C1 segment of cervical spinal cord (tissue), 14 donors: ENCODE measurements at places on chromosomes 4 and X.

GRCh38 chr4:37762294-37762990 is 64.0 kb upstream of the PGM2 start:
- no peak for DNase-seq

- DNase-seq, result no peak
Measured at GRCh38 chr4:78661921-78662521, 110.5 kb downstream of the ANXA3 start.

DNA sequence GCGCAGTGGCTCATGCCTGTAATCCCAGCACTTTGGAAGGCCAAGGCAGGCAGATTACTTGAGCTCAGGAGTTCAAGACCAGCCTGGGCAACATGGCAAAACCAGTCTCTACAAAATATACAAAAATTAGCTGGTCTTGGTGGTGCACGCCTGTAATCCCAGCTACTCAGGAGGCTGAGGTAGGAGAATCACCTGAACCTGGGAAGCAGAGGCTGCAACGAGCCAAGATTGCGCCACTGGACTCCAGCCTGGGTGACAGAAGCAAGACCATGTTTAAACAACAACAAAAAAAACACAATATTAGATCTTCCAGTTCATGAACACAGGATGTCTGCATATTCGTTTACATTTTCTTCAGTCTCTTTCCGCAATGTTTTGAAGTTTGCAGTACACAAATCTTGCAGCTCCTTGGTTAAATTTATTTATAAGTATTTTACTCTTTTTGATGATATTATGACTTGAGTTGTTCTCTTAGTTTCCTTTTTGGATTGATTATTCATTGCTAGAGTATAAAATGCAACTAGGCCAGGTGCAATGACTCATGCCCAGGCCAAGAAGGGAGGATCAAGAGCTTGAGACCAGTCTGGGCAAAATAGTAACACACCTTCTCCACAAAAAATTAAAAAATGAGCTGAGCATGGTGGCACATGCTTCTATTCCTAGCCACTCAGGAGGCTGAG is 30.4 kb upstream of the ABCG2 start:
- DNase-seq, result no peak

- DNase-seq, result no peak
Measured at GRCh38 chr4:31051565-31051964, 331.4 kb downstream of the PCDH7 start.

DNA sequence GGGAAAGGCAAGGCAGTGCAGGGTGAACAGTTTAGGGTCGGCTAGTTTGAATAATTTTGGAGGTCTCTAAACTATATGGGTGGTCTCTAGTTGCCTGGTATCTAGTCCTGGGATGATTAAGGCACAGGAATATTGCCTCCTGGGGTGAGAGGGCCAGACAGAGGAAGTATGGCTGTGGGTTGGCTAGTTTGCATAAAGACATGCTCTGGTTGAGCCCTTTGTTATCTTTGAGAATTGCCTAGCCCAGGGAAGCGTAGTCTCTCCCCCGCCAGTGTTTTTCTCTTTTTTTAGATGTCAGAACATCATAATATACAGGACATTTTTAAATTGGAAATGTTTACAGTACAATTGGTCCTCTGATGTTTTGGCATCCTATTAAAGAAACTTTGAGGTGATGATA is 163.5 kb downstream of the PWWP3B start:
- no peak for DNase-seq

DNA sequence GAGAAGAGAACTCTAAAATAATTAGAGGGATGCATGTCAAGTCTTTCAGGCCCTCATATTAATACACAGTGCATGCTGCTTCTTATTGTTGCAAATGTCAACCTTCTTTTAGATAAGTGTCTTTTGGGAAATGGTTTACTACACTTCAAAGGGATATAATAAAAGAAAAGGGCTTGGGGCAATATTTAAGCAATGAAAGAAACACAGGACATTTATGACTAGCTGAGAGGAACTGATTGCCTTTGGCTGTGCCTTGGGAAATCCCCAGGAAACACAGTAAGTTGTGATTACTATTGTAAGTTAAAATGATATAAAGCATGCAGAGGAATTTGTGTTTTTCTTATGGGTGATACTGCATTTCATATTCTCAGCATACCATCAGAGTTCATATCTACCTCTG is 1036.2 kb upstream of the GRID2 start:
- DNase-seq, result no peak

- DNase-seq, result no peak
Measured at GRCh38 chrX:115387327-115387726, 97.8 kb downstream of the LUZP4 start.

DNA sequence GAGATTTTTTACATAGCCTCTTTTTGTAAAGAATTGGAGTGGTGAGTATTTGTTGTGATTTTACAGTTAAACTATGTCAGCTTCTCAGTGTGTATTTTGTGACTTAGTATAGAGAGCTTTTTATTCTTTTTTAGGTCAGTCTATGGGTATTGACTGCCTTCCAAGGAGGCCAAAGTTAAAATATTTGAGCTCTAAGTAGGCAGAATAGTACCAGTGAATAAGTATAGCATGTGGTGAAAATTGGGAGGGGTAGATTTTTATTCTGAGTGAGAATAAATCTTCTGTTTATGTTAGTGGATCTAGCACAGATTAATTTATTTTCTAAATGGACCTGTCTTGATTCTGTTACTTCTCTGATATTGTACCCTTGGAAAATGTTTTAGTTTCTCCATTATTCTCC is 37.5 kb downstream of the HERC3 start:
- no peak for DNase-seq

DNA sequence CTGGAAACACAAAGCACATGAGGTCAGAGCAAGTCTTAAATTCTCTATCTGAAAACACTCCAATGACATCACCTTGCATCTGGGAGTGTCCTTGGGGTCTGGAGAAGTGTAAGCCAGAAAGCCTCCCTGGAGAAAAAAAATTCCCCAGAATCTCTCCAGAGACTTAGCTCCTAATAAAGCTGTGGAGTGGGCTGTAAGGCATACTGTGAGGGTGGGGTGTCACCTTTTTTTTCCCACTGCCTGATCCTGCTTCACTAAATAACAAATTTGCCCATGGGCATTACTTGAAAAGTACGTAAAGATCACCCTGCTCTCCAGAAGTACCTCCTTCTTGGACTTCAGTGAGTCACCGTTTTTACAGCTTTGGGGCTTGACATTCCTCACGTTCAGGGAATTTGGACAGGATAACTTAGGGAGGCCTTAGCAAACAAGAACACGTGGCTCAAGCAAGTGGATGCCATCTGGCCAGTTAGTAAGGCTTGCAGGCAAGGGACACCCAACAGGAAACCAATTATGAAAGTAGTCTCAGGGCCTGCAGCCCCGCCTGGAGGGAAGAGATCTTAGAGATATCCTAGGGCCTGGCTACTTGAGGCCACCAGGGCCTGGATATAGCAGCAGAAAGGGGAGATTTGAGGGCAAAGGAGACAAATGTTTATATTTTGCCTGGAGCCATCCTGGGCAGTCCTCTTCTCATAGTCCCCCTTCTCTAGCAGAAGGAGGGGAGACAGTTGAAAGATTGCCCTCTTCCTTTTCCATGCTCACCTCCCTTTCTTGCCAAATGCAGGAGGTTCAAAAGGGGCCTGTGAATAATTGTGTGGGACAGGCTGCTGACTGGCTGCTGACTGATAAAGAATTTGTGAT is 60.1 kb upstream of the PLAC1 start:
- no peak for DNase-seq

DNA sequence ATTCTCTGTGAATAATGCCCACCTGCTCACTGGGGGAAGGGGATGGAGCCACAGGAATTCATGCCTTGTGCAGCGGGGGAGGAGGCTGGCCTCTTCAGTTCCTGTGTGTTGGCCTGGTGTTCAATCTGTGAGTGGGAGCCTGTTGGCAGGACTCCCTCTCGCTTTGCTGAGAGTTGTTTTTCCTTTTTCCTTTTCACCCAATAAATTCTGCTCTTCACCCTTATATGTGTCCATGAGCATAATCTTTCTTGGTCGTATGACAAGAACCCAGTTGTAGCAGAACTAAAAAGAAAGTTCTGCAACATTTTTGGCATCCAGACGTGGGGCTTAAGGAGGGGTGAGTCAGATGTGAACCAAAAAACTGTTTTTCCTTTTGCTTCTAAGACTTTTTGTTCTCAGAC is 235.2 kb upstream of the HDX start:
- DNase-seq, result no peak

DNA sequence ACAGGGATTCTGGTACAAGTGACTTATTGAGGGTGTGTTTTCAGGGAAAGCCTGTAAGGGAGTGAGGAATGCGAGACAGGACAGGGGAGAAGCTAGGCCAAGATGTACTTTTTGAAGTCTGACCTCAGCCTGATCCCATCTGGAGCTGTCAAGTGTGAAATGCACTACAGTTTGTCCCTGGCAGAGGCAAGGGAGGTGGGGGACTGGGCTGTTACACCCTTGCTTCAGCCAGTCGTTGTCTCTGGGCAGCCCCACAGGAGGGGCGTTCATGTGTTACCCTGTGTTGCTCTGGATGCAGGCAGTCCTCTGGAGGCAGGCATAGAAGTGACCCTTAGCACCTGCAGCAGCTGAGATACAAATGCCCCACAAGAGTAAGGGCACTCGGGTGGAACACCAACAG is 25.8 kb downstream of the PPEF1 start:
- no peak for DNase-seq

- no peak for DNase-seq
Measured at GRCh38 chrX:2863646-2864045, 34.9 kb downstream of the GYG2 start.

DNA sequence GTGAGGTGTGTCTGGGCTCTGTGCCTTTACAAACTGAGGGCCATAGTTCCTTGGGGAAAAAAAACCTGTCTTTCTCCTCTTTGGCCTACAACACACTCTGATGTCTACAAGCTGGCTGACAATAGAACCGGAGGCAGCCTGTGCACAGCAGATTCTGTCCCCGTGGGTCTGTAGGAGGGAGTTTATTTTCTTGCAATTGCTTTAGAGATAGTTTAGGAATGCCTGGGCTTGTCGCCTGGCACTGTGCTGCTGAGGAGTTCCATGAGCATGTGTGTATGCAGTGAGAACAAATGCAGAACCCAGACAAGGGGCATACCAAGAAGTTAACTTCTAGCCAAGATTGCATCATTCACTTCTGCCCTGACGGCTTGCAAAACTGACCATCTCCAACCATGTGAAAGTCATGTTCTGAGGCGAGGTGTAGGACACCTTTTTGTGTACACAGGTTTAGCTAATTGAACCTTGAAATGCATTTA is 54.1 kb downstream of the CCNI start:
- DNase-seq, result no peak

DNA sequence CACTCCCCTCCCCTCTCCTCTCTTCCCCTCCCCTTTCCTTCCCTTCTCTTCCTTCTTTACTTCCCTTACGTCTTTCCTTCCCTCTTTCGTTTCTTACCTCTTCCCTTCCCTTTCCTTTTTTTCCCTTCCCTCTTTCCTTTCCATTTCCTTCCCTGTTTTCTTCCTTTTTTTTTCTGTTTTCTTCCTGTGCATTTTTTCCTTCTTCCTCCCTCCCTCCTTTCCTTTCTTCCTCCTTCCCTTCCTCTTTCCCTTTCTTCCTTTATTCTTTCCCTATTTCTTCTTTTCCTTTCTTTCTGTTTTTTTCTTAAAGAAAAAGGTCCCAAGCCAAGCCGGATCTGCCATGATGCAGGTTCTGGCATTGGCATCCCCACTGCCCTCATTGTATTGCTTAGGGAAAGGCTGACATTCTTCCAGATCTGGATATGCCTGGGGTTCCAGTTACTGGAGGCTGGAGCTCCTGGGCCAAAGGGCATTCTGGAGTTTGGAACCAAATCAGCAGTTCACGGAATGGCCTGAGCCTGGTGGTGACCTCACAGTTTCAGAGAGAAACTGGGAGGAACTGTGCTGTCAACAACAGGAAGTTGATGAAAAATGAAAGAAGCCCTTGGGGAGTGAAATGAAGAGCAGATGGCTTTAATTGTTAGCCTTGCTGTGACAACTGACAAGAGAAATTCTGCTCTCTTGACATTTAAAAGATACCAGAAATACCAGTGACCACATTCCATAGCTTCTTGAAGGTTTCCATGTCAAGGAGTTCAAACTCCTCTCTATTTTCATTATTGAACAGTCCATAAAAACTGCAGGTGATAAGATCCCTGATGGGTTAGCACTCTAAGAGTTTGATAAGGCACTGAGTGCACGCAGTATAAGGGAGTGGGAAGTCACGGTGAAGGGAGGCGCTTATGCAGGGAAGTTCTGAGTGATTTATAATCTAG is 622.1 kb downstream of the SPRY1 start:
- DNase-seq, result no peak

DNA sequence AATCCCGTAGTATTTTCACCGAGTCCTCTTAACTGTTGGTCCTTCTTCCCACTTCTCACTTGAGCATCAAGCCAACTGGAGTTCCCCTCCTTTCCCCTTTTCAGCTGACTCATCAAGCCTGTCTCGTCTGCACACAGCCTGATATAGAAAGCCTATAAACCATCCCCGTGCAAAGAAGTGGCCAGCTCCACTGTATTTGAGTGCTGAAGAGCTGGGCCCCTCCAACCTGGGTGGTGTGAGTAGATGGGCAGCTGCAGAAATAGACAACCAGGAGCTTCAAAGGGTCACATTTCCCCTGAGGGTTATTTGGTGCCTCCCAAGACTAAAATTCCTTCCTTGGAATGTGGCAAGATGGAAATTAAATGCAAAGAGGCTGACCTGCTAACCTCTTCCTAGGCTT is 199.7 kb downstream of the HS6ST2 start:
- no peak for DNase-seq

DNA sequence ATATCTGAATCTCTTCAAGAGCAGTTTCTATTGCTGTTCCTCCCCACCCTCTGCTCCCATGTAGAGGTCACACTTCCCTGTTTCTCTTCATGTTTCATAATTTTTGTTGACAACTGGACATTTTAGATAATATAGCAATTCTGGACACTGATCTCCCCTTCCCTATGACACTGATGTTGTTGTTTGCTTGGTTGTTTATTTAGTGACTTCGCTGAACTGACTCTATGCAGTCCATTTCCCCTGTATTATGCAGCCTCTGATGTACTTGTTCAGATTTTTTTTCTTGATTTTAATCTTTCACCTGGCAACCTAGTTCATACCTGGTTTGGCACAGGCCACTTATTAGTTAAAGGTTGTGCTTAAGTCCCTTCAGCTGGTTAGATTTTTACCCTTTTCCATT is 29.2 kb downstream of the CLDN2 start:
- DNase-seq, result no peak

DNA sequence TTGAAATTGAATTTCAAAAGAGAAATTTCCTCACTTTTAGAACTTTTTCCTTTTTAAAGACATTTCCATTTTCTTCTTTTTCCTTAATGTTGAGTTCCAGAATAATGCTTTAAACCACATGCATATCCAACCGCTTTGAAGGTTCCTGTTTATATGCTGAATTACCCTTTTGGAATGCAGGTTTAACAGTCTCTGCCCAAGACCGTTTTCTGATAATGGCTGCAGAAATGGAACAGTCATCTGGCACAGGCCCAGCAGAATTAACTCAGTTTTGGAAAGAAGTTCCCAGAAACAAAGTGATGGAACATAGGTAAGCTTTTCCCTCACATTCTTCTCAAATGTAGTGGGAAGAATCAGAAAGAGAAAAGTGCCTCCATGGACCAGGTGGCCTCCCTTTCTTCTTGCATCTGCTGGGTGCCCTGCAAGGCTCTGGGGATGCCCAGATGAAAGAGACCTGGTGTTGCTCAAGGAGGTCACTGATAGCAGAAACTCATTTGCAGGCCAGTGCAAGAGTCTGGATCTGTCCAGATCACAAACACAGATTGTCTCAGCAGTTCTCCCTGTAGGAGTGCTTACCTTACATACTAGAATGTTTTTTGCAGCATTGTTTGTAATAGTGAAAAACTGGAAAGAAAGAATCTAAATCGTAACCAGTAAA is 42.9 kb downstream of the MOSPD2 start:
- DNase-seq, result no peak
